NCI-H69 (cell line): ENCODE measurements at places on chromosomes 11 and 22.

DNA sequence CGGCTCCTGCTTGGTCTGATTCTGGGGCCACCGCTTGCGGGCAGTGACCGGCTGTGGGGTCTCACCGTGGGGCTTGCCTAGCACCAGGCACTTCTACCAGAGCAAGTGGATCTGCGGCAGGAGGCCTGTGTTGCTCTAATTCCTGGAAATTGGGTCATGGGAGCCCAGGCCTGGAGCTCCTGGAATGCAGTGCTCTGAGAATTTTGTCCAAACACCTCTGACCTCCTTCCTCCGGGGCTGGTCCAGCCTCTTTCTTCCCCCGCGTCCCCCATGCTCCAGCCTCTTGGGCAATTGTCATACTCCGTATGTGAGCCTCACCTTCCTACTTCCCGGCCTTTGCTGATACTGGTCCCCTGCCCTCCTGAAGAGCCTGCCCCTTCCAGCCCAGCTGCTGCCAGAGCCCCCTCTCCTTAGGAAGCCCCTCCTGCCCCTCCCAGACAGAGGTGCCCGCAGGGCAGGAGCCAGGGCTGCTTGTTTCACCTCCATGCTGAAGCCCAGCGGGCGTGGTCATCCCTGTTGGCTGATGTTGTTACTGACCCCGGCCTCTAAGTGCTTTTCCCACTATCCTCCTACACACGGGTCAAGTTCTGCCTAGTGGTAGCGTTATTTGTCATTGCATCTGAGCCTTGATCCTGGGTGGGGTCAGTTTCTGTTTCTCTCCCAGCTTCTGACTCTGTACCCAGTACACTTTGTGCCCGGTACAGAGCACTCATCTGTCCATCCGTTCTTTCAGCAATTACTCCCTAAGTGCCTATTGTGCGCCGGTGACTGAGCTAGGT is 9.6 kb downstream of the MGAT3 start:
- no peak for DNase-seq

DNA sequence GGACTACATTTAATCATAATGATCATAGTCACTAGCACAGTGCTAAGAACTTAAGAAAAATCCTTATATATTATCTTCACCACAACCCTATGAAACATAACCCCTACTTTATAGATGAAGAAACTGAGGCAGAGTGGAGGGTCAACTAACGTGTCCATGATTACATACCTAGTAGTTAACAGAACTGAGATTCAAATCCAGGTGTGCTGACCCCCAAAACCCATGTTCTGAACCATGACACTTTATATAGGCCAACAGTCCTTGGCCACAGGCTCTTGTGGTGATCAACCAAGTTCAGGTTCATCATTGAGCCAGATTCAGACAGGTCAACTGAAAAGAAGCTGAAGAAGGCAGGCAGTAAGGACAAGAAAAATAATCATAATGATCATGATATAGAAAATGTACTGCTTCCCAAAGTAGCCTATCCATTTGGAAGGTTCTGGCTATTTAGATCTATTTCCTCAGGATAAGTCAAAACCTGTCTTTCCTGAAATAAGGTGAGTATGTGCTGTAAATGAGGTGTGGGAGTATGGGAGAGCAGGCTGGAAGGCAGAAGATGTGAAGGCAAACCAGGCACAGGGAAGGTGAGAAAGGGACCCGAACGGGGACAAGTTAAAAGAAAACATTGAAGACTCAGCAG is 39.7 kb downstream of the MAPK1 start:
- no peak for DNase-seq

DNA sequence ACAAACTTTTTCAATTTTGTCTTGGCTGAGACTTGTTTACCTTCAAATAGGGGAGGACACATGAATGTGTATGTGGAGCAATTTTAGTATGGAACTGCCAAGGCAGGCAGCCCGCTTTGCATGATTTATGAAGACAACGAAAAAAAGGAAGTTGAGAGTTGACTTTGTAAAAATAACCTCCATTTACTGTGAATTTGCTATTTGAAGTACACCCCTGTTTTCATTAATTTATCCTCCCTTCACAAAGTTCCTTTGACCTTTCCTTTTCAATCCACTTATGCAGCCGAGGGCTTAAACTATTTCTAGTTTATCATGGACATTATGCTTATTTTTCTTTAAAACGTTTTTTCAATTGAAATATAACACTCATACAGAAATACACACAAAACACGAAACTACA is 369.6 kb upstream of the CADM1 start:
- DNase-seq: no peak

DNA sequence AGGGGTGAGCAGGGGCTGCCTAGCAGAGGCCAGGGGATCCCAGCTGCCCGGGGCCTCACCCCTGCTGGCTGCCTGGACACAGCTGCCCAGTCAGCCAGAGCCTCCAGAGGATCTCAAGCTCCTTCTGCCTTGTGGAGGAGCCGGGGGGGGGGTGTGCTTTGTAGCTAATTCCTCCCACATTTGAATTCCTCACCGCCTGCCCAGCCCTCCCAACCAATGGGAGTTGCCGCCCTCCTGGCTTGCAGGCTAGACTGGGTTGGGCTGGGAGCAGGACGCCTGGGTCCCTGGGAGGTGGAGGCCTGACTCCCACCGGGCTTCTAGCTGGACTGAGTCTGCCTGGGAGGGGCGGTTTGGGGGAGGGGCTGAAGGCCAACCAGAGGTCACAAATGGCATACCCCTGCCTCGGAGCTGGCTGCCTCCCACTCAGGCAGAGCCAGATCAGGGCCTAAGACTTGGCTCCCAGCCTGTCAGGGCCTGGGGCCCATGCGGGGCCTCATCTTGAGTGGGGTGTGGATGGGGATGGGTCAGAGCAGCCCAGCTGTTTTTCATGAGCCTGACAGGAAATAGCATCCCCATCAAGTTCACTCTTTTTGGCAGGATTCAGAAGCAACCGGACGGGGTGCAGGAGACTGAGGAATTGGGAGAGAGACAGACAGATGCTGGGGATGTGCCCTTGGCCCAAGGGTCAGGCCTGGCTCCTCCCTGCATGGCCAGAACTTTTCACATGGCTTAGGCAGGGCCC is 29.2 kb upstream of the PDE2A start:
- DNase-seq: no peak

DNA sequence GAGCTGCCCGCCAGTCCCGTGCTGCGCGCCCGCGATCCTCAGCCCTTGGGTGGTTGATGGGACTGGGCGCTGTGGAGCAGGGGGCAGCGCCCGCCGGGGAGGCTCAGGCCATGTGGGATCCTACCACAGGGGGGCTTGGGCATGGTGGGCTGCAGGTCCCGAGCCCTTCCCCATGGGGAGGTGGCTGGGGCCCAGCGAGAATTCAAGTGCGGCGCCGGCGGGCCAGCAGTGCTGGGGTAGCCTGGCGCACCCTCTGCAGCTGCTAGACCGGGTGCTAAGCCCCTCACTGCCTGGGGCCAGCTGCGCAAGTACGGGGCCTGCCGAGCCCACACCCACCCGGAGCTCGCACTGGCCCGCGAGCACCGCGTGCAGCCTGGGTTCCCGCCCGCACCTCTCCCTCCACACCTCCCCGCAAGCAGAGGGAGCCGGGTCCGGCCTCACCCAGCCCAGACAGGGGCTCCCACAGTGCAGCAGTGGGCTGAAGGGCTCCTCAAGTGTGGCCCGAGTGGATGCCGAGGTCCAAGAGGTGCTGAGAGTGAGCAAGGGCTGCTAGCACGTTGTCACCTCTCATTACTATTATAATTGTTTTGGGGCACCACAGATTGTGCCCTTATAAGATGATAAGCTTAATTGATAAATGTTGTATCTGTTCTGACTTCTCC is 333.2 kb downstream of the CASP12 start:
- no peak for DNase-seq

GRCh38 chr11:19455731-19456130 is 215.0 kb upstream of the E2F8 start:
- DNase-seq: no peak

DNA sequence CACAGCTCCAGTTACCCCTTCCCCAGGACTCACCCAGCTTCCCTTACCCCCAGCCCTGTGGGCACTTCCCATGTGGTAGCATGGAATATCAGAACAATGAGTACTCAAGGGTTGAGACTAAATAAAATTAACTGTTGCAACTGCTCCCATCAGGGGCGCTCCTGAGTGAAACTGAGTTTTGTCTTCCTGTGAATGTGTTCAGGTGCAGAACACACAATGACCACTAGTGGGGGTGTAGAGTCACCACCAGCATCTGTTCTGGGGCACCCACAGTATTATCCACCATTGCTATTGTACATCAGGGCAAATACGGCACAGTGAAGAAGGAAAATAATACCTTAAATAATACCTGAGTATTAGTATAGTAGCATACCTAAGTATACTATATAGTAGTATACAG is 689.7 kb downstream of the TBC1D22A start:
- DNase-seq: peak; percentile 49

DNA sequence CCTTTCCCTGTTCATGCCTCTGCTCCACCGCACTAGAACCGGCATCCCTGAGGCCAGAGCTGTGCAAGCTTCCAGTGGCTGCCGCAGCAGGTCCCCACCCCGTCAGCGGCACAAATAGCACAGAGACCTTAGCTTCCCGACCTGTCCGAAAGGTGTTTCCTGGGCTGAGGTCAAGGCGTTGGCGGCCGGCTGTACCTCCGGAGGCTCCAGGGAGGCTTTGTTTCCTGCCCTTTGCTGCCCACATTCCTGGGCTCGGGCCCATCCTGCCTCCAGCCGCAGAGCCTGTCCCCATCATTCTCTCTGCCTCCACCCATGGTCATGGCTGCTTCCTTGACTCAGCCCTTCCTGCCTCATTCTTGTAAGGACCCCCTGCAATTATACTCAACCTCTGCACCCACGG is 31.2 kb downstream of the ARHGAP8 start:
- no peak for DNase-seq

DNA sequence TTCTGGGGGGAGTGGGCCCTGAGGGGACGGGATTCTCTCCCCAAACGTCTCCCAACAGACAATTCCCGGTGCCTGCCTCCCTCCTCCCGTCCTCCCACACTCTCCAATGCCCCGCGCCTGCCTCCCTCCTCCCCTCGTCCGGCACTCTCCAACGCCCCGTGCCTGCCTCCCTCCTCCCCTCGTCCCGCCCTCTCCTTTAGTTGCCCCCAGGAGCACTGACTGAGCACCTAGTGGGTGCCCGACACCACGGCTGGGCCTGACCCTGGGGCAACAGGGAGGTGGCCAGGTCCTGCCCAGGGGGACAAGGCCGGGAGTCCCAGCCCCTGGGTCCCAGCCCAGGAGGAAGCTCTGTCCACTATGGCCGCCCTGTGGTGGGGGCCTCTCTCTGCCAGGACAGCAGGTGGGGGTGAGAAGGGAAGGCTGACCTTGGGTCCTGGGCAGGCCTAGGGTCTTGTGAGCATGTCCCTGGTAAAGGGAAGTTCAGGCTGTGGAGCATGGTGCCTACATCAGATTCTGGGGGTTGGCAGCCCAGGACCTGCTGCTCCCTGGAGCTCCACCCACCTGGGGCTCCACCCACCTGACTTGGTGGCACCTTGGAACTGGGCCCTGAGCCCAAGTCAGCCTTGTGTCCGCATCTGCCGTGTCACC is 942.3 kb downstream of the BRD1 start:
- DNase-seq: no peak

- no peak for DNase-seq
These were observed 29.6 kb downstream of the ZBED4 start for GRCh38 chr22:49883294-49883640.

GRCh38 chr11:15783619-15784018 is 572.7 kb downstream of the SOX6 start:
- no peak for DNase-seq

DNA sequence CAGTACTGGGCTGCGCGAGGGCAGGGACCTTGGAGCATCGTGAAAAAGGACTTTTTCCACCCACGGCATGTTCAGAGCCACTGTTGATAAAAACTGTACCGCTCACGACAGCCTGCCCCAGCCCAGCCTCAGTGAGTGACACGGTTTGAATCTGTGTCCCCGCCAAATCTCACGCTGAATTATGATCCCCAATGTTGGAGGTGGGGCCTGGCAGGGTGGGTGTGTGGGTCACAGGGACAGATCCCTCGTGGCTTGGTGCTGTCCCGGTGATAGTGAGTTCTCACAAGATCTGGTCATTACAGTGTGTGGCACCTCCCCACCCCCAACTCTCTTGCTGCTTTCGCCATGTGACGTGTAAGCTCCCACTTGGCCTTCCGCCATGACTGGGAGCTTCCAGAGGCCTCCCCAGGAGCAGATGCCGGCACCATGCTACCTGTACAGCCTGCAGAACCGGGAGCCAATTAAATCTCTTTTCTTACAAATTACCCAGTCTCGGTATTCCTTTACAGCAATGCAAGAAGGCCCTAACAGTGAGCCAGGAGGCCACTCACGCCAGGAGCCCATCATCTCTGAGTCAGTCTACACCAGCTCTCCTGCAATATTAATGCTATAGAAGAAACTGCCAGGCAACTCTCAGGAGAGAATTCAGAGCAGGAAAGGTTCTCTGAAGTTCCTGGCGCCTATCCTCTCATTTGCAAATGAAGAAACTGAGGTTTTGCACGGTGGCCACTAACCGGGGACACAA is 1.3 kb downstream of the TOLLIP start:
- no peak for DNase-seq

- no peak for DNase-seq
These were observed 32.5 kb downstream of the ANO1 start for GRCh38 chr11:70110538-70111055.

GRCh38 chr11:129955282-129955681 is 47.4 kb downstream of the PRDM10 start:
- DNase-seq: peak; percentile 31

DNA sequence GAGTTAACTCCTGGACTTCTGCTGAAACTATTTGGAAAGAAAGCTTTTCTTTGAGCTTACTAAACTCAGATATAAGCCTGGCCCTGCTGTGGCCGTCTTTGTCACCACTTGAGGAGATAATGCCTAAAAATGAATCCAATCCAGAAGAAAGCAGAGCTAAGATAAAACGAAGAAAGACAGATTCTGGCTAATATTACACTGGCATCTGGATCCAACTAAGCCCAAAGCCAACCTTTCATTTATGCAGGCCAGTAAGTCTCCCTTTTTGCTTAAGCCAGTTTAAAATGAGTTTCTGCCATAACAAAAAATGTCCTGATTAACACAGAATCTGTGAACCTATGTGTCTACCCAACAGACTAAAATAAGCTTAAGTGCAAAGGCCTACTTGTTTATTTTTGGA is 34.5 kb downstream of the PIK3C2A start:
- no peak for DNase-seq

- no peak for DNase-seq
These were observed 12.8 kb downstream of the SCYL1 start for GRCh38 chr11:65537620-65538231.

DNA sequence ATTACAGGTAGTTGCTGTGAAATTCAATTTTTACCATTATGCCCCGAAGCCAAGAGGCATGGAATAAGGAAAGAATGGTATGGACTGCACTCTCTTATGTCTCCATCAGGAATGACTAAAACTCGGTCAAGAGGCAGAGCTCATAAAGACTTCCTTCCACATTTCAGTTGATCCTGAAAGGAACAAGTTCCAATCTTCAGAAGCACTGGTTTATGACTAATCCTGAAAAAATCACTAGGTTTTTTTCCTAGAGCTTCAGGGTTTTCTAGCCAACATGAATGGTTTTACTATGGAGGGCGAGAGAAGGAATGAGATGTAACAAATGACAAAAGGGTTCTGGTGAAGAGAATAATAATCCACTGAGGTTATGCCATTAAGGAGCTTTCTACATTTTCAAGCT is 832.2 kb downstream of the NTM start:
- no peak for DNase-seq

GRCh38 chr11:12155696-12156095 is 45.3 kb downstream of the MICAL2 start:
- no peak for DNase-seq
